NCI-H748 treated with DMSO at 0.1 percent for 48 hours (cell line): ENCODE measurements at places on chromosomes 2 and 18.

GRCh38 chr2:207993151-207993763, 32.1 kb downstream of the PLEKHM3 start:
- DNase-seq: no peak

GRCh38 chr2:10410001-10410822, 37.9 kb downstream of the ODC1 start:
- no peak for DNase-seq

GRCh38 chr2:28298406-28298805, 94.3 kb upstream of the FOSL2 start:
- DNase-seq: no peak

DNA sequence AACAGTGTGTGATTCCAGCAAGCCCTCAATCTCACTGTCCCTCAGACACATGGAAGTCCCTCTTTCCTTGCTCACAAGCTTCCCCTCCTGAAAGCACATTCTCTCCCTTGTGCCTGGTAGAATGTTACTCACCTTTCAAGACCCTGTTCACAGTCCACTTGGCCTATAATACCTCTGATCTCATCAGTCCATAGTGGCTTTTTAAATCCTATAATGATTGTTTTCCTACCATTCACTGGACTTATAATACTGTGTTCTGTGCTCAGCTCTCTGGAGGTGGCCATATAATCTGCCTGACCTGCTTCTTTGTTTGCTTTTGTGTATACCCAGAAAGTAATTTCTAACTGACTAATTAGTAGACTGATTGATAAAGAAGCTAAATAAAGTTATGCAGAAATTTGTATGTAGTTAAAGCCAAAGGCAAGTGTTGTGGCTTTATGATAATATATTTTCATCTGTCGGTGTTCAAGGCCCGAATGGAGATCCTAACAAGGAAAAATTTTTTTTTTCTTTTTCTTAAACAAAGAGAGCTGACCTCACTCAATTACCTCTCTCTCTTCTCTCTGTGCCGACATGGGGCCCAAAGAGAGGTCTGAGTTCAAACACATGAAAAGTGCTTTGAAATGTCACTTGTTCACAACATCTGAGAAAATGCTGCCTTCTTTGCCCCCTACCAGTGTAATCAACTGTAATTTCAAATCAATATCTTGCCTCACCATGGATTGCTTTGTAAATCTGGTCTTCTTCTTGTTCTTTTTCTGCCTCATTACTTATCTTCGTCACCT, 1033.0 kb upstream of the PIK3C3 start:
- peak; percentile 40 for DNase-seq

- DNase-seq: no peak
These were observed 7.3 kb downstream of the TNFRSF11A start for GRCh38 chr18:62332431-62332830.

DNA sequence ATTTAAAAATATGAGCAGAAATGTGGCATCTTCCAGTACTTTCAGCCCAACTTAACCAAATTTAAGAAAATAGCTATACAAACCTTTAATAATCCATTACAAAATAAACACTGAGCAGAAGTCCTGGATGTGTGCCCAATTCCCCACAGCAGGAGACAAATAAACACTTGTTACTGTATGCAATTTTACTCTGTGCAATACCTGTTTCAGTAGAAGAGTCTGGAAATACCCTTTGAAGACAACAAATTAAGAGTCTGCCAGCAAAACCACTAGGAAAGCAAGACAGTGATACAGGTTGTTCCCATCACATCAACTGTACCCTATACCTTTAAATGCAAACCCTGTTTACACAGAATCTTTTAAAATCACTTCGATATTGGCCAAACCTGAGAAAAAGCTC, 41.4 kb upstream of the RNU4ATAC start:
- DNase-seq: peak; percentile 67

DNA sequence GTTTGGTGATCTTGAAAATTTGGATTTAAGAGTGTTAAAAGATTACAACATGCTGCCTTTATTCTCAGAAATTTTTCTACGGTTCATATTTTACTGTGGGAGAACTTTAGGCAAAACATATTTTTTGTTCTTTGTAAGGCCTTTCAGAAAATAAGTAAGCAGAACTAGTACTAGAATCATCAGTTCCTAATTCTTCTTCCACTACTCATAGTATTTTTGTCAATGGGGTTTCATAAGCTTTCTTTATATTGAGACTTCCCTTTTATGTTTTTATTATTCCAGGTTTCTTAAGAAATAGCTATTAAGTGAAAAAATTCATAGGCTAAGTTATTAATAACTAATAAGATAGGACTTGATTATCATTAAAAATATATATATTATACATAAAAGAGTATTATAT, 12.4 kb downstream of the UGGT1 start:
- DNase-seq: no peak

DNA sequence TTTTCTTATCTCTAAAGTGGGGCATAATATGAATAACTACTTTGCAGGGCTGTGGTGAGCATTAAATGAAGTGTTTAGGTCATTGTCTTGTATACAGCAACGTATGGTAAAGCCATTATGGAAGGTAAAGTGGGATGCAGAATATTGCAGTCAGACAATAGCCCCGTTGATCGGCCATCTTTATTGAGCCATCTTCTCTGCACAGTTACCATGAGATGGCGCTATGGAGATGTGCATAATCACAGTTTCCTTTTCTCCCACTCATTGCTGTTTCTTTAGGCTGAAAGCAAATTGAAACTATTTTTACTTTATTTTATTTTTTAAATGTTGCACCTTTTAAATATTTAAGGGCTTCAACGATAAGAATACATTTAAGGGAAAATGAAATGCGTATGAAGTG, 108.9 kb downstream of the THSD7B start:
- DNase-seq: peak; percentile 28
